Activated T-helper 2 cell treated with anti-CD3 and anti-CD28 coated beads, Interferon-gamma antibody, Interleukin-2, Interleukin-4, amounts not matched to agents 10 μg/mL and 5 μg/mL and 100 μg/mL, durations not matched to agents 14 hours and 24 hours and 36 hours (primary cell): ENCODE measurements at places on chromosomes 3 and 15. TPM values are rescaled to one million over a fixed set of nuclear protein-coding genes. Genes with fewer than 3 reads are reported as not detected.

GOLGA6L26 gene
- total RNA-seq: not detected in 2 replicates

KCNMB2 gene
- total RNA-seq: not detected in 2 replicates

NR2E3 gene
- not detected in 2 replicates for total RNA-seq

FAM81A gene
- total RNA-seq: 0.69 and 1.1 TPM in 2 replicates

GABRA5 gene
- total RNA-seq: not detected in 2 replicates

GPD1L gene
- total RNA-seq: 18.9 and 19.8 TPM in 2 replicates

SPG21 gene
- 61.4 and 63.1 TPM in 2 replicates for total RNA-seq

ABHD17C gene
- total RNA-seq: 4.2 and 4.3 TPM in 2 replicates

ANKUB1 gene
- not detected in 2 replicates for total RNA-seq

CP gene
- not detected in 2 replicates for total RNA-seq

CLDN11 gene
- total RNA-seq: 0.18 TPM in 1 of 2 replicates, not detected in the other

FILIP1L gene
- 4.5 TPM in 2 replicates for total RNA-seq

RNU5B-1 gene
- total RNA-seq: not detected in 2 replicates

FEZF2 gene
- total RNA-seq: not detected in 2 replicates

C3orf20 gene
- 0.07 and 0.16 TPM in 2 replicates for total RNA-seq

CHRM5 gene
- not detected in 2 replicates for total RNA-seq

LRRK1 gene
- 2.1 and 2.4 TPM in 2 replicates for total RNA-seq

ASB14 gene
- not detected in 2 replicates for total RNA-seq

SIAH2 gene
- total RNA-seq: 108 and 116 TPM in 2 replicates

ZCWPW2 gene
- 0.14 and 0.16 TPM in 2 replicates for total RNA-seq

USP50 gene
- not detected in 2 replicates for total RNA-seq

ARGFX gene
- not detected in 2 replicates for total RNA-seq

NEDD4 gene
- 10.2 and 13.9 TPM in 2 replicates for total RNA-seq

RPSA gene
- total RNA-seq: 2,053 and 2,074 TPM in 2 replicates

HTR3E gene
- not detected in 2 replicates for total RNA-seq

CPLX3 gene
- 0.16 TPM in 1 of 2 replicates, not detected in the other for total RNA-seq

DNAH12 gene
- total RNA-seq: 0.11 TPM in 1 of 2 replicates, not detected in the other

TMEM45A gene
- total RNA-seq: 0.96 and 1.1 TPM in 2 replicates

MED12L gene
- total RNA-seq: 7.1 and 8.7 TPM in 2 replicates

TUSC7 gene
- not detected in 2 replicates for total RNA-seq

ZNF860 gene
- 1.8 and 2.0 TPM in 2 replicates for total RNA-seq

GPR156 gene
- total RNA-seq: not detected in 2 replicates

P2RY12 gene
- not detected in 2 replicates for total RNA-seq

HYAL1 gene
- total RNA-seq: 0.23 and 0.59 TPM in 2 replicates
